Right forelimb (tissue), 1 donor: ENCODE measurements at places on chromosomes 11 and 22.

- no peak for DNase-seq
Measured at GRCh38 chr22:20439928-20440575, 2.4 kb upstream of the SCARF2 start.

DNA sequence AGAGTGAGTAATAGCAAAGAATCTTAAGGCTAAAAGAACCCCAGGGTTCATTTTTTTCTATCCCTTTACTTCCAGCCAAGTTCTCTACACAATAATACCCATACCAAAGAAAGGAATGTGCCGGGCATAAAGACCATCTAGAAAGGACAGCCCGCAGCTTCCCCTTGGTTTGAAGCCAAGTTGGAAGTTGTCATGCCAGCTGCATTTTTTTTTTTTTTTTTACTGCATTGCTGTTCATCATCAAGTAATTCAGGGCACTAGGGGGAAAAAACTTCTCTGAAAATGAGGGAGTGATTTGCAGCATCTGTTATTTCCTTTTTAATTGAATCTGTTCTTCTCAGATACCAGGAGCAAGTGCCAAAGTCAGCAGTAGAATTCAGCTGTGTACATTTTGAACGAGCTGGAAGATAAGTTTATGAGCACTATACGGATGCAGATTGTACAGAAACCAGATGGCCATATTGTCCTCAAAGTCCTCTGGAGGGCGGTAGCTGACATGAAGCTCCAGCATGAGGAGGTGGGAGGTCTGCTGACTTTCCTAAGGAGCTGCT is 56.4 kb downstream of the UBASH3B start:
- DNase-seq, result no peak

GRCh38 chr22:38051900-38052862 is 5.0 kb upstream of the PICK1 start:
- DNase-seq, result peak; percentile 86

DNA sequence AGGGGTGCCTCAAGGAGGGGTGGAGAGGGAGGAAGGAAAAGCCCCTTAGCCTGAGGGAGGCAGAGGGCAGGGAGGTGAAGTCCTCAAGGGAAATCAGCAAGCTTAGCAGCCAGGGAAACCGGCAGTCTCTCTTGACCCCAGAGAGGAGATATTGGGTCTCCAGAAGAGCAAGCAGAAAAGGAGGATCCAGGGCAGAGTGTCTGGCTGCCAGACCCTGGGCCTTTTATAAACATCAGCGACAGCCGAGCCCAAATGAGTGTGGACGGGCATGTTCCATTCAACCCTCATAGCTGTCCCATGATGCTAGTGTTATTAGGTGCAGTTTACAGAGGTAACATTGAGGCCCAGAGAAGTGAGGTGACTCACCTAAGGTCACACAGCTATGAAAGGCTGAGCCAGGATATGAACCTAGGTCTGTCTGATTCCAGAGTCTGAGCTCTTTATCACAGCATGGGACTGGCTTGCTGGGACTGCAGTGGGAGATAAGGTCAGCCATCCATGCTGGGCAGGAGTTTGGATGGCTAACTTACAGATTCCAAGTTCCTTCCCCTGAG is 9.3 kb downstream of the PRDM11 start:
- no peak for DNase-seq

DNA sequence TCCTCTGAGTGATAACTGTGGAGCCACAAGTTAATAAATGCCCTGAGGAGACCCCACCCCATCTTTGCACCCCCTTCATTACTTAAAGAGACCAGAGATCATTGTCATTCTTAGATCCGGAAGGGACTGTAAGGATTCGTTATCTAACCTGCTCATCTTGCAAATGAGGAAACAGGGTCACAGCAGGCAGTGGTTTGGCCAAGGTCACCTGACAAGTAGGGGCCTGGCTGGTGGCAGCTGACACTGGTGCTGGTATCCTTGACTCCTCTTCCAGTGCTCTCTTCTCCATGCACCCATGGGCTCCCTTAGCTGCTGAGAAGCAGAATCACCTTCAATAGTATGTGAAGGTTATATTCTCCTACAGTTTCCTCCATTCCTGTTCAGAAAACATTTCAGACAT is 151.6 kb downstream of the GRIK4 start:
- no peak for DNase-seq

DNA sequence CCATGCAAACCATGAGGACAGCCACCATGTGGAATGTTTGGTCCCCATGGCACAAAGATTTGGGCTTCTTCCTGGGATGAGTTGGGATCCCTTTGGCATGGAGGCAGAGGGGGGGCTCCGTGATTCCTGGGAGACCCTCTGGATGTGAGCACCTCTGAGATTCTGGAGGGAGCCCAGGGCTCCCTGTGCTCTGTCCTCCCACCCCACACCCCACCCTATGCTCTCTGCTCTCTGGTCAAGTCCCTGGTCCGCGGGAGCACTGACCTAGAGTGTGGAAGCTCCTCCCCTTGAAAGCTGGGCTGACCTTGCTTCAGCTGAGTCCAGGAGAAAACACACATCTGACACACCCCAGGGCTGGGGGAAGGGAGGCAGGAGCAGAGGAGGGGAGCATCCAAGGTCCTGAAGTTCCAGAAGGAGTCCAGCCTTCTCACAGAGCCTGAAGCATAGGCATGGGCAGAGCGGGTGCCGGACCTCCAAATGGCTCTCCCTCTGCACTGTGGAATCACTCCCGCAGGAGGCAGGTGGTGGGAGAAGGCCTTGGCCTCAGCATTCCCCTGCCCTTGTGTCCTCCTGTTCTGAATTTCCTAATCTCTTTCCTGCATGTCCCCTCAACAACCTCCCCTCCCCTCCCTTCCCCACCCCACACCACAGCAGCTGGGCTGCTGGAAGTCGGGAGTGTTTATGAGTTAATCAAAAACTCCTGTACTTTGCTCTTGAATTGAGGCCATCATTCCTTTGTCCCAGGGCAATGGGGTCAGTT is 25.7 kb upstream of the OAF start:
- DNase-seq, result peak; percentile 74

DNA sequence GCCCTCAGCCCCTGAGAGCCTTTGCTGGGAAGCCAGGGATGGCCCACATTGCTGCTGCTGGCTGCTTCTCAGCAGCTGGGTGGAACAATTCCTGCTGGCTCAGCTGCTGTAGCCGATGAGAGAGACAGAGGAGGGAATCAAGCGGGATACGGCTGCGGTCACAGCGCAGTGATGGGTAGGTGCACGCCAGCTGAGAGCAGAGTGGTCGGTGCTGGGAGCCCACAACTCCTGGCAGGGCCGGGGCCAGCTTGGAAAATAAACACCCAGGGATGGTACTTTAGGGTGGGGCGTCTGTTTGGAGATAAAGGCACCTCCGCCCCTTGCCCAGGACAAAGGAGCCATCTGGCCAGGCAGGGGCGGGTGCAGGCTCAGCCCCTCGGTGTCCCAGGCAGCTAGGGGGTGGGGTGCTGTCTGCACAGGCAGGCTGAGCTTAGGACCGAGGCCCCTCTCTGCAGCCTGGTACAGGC is 480.5 kb downstream of the MIAT start:
- DNase-seq, result peak; percentile 74

DNA sequence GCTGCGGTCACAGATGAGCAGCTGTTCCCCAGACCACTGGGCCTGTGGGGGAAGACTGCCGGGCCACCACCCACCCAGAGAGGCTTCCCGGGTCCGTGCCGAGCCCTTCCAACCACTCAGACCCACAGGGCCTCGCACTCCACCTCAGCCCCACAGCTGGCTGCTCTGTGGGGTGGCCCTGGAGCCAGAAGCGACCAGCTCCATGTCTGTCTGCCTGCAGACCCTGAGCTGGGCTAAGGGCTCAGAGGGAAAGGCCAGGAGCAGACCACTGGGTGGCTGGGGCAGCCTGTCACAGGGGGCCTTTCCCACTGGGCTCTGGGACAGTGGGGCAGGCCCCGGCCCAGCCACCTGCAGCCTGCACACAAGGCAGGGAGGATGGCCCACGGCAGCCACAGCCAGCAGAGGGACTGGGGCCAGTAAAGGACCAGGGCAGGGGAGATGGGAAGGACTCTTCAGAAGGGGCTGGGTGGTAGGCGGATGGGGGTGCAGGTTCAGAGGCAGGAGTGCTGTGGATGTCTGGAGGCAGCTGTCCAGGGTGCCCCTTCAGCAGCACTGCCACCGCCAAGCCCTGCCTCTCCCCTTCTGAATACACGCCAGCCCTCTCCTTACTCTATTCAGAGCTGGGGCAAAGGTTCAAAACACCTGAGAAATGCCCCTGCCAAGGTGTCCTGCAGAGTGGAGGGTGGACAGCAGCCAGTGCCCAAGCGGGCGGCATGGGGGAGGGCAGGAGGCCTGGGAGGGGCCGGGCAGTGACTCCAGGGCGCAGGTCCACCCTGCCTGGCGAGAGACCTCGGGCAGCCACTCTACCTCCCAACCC is 32.2 kb downstream of the GNB1L start:
- peak; percentile 29 for DNase-seq

GRCh38 chr22:27507935-27508526 is 293.5 kb downstream of the MN1 start:
- no peak for DNase-seq

GRCh38 chr11:131421066-131421855 is 50.8 kb downstream of the NTM start:
- no peak for DNase-seq

GRCh38 chr22:22681221-22681739 is 36.9 kb downstream of the GGTLC2 start:
- no peak for DNase-seq

GRCh38 chr22:24744638-24745037 is 29.9 kb downstream of the PIWIL3 start:
- no peak for DNase-seq

GRCh38 chr22:45208993-45209838 is 31.5 kb downstream of the KIAA0930 start:
- no peak for DNase-seq

- no peak for DNase-seq
Measured at GRCh38 chr11:118877487-118878162, 6.1 kb upstream of the CXCR5 start.

DNA sequence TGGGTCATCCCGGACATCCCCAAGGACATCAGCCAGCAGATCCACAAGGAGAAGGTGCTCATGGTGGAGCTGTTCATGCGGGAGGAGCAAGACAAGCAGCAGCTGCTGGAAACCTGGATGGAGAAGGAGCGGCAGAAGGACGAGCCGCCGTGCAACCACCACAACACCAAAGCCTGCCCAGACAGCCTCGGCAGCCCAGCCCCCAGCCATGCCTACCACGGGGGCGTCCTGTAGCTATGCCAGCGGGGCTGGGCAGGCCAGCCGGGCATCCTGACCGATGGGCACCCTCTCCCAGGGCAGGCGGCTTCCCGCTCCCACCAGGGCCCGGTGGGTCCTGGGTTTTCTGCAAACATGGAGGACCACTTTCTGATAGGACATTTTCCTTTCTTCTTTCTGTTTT is 15.3 kb upstream of the FADD start:
- DNase-seq, result no peak

GRCh38 chr11:47178737-47179654 is 2.3 kb upstream of the ARFGAP2 start:
- no peak for DNase-seq

DNA sequence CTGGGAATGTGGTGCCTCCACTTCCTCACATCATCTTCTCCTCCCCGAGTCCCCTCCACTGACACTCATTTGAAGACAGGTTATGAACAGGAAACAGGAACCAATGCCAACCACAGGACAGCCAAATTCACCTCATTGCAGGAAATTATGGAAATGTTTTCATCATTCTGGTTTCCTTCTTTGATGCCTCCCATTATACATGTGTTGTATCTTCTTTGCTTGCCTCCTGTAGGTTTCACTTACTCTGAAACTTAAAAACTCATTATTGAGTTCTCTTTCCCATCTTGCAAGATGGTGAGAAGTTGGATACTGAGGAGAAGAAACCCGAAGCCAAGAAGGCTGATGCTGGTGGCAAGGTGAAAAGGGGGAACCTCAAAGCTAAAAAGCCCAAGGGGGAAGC is 108.5 kb downstream of the PHF21B start:
- peak; percentile 23 for DNase-seq

DNA sequence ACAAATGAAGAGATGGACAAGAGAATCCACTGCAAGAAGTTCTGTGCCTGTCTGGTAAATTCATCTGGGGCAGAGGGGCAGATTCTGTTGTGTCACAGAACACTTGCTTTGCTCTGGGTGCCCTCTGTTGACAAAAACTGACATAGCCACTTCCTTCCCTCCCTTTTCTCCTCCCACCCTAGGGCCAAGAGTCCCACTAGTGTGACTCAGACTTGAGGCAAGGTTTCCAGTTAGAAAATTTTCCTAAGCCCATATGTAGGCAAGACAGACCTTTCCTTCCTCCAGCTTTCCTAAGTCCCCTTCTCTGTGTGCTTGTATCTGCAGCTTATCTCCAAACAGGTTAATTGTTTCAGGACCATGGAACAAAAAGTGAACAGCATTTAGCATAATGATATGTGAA is 106.8 kb downstream of the RBFOX2 start:
- peak; percentile 62 for DNase-seq

GRCh38 chr22:33105501-33105911 is 47.3 kb upstream of the SYN3 start:
- no peak for DNase-seq

- DNase-seq, result no peak
Measured at GRCh38 chr11:8793114-8793777, 110.7 kb downstream of the RPL27A start.

- no peak for DNase-seq
Measured at GRCh38 chr11:122346006-122346405, 230.0 kb upstream of the BLID start.

DNA sequence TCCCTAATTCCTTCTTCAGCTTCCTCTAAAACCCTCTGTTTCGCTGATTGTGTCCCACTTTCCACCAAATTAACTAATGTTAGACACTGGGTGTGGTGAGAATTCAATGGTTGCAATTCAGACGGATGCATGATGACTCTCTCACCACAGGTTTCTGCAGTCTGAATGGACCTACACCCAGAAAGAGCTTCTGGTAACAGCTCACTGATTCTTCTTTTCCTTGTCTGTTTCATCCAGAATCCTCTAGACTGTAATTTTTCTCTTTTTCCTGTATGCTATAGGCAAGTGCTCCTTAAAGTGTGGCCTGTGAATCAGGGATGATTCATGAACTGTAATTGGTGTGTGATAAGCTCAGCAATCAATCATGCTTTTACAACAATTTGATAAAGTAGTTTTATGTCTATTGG is 18.1 kb downstream of the MMP10 start:
- no peak for DNase-seq

GRCh38 chr11:121241343-121242211 is 51.0 kb upstream of the SC5D start:
- peak; percentile 57 for DNase-seq

GRCh38 chr11:129589190-129589860 is 213.7 kb downstream of the BARX2 start:
- DNase-seq, result no peak

GRCh38 chr11:65540290-65541092 is 15.6 kb downstream of the SCYL1 start:
- peak; percentile 94 for DNase-seq

DNA sequence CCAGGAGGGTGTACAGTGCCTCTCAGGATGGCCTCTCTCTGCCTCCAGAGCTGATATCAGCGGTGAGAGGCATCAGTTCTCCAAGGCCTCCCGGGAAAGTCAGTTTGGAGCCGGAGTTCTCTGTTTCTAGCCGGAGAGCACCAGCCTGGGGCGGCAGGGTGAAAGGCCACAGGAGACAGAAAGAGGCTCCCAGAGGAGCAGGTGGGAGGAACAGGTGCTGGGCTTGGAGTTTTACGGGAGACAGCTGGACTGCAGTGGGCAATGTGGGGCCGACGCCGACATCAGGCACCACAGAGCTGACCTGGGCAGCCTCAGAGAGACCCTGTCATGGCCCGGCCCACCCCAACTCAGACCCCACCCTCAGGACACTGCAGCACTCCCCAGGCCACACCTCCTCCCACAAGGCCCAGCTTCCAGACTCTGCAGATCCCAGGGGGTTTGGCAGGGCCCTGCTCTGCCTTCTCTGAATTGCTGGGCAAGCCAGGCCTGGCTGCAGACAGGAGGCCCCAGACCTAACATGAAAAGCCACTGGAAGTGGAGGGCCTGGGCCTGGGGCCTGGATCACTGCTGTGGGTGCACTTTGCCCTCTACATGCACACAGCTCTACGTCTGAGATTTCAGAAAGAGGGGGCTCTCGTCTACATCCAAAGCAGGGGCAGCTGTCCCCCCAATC is 885.6 kb downstream of the BRD1 start:
- DNase-seq, result peak; percentile 39
